Cardiac muscle cell (in vitro differentiated cells and primary cell): ENCODE measurements at places on chromosomes 4 and X.

- peak; percentile 12 for DNase-seq
Observed at GRCh38 chr4:182143086-182143821, 99.9 kb upstream of the TENM3 start.

DNA sequence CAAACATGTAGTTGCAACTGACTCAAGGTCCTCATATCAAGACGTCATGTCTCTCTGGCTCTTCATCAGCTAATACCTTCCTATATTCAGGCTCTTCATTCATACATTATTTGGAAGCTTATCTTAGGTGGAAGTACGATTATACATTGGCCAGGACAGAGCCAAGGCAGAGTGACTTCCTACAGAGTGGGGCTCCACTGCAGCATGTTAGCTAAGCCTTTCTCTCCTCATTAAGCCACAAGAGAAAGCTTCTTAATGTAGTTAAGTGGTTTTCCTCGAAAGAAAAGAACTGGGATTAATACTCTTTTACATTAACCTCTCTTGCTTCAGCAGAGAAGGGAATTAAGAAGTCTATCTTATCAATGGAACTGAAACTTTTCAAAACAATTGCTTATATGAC lies 15.0 kb downstream of the C4orf33 start:
- no peak for DNase-seq

GRCh38 chrX:153381684-153382532 lies 19.2 kb downstream of the PNMA6E start:
- DNase-seq = peak; percentile 78

DNA sequence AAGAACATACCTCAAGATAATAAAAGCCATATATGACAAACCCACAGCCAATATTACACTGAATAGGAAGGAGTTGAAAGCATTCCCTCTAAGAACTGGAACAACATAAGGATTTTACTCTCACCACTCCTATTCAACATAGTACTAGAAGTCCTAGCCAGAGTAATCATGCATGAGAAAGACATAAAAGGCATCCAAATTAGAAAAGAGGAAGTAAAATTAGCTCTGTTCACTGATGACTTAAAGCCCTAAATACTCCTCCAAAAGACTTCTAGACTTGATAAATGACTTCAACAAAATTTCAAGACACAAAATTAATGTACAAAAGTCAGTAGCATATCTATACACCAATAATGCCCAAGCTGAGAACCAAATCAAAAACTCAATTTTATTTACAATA lies 235.7 kb downstream of the NKX6-1 start:
- no peak for DNase-seq

DNA sequence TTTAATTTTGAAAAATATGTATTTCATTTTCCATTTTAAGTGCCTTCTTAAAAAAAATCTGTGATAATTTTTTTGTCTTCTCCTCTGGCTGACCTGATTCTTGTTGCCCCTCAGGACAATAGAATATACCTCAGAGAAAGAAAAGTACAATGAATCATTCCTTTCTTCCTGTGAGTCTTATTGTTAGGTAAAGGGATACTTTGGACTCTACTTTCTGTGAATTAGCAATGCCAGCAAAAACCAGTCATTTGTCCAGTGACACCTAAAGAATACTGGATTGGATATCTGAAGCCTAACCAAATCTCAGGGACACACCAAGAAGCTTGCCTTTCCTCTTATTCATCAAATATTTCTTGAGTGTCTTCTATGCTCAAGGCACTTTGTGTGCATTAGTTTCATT lies 102.1 kb downstream of the AREG start:
- no peak for DNase-seq

GRCh38 chr4:55947912-55948725 lies 626 bp upstream of the CEP135 start:
- peak; percentile 94 for DNase-seq

GRCh38 chrX:56798339-56798711 lies 69.3 kb downstream of the NBDY start:
- no peak for DNase-seq

DNA sequence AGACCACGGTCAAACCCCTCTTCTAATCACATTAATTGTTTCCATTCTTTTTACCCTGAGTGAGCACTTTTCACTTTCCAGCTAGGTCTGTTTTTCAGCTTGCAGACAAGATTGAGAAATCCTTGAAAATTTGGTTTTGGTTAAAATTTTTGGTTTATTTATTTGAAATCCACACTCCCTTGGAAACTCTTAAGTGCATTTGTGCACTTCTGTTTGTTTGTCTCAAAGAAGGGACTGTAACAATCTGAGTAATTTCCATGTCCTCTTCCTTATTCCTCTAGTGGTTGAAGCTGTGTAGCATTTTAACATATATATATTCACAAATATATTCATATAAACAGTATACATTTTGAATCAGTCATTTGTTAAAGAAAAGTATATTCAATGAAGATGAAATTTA lies 333.3 kb downstream of the ANK2 start:
- no peak for DNase-seq

GRCh38 chrX:9369802-9370291 lies 95.0 kb upstream of the TBL1X start:
- no peak for DNase-seq

DNA sequence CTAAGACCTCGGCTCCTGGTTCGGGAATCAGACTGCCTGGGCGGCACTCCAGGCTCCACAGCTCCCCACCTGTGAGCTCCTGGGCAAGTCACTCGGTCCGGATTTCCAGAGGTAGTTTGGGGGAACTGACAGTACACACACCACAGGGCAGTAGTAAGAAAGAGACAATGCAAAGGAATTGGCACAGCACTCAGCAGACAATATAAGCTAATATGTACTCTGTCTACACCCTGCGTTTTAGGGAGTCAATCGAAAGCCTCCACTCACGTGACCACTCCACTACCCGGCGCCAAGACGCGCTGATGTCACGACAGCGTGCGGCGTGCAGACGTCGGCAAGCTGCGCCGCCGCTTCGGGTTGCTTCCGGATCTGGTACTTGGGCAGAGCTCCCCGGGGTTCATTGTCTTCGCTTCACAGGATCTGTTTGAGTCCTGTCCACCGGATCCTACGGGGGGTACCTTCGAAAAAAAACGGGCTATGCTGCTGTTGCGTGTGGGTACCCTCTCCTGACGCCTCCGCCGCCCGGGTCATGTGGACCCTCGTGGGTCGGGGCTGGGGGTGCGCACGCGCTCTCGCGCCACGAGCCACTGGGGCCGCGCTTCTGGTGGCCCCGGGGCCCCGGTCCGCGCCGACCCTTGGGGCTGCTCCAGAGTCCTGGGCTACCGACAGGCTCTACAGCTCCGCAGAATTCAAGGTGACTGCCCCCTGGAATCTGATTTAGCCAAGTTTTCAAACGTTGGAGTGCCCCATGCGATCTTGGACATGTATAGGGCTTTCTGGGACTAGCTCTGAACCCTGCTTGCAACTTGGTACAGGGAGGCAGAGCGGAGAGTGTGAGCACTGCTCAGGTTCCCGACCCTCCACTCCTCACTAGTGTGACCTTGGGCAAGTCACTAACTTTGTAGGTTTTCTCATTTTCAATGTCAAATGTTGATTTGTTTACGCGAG lies at the start of gene GUF1:
TSS of gene GUF1 (plus strand) at position 327 of the 948 bp plus-strand sequence. CDS start at position 530, 203 bp downstream.
- peak; percentile 93 for DNase-seq

- no peak for DNase-seq
Observed at GRCh38 chr4:141074098-141074878, 59.0 kb downstream of the RNF150 start.

DNA sequence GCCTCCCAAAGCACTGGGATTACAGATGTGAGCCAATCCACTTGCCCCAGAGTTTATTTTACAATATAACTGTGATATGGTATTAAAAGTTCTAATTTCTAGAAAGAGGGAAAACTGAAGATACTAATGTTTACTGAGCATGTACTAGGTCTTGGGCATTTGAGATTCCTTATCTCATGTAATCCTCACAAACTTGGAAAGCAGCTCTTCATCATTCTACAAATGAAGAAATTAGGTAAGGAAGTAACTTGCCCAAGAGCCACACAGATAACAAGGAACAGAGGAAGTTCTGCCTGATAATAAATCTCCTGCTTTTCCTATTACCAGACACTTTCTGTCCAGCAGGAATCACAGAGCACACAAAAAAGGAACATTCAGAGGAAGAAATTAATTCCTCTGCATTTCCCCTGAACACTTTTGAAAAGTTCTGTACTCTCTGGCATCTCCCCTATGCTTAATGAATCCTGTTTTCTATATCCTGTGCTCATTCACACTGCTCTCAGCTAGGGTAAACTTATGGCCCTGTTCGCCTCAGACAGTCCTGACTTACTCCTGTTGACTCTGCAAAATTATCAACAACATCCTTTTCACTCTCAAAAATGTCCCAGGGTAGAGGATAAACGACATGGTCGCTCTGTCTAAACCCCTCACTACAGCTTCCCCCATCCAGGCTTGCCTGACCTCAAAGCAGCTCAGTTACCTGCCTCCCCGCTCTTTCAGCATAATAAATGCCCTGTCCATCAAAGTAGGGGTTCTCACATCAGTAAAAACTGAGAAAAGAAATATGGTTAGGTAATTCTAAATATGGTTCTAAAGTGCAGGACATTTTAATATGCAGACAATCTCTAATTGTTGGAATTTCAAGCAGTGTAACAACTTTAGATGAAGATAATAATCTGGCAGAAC lies 13.6 kb downstream of the SH3RF1 start:
- peak; percentile 34 for DNase-seq

GRCh38 chr4:52192721-52193135 lies 141.6 kb downstream of the SPATA18 start:
- DNase-seq = peak; percentile 15

DNA sequence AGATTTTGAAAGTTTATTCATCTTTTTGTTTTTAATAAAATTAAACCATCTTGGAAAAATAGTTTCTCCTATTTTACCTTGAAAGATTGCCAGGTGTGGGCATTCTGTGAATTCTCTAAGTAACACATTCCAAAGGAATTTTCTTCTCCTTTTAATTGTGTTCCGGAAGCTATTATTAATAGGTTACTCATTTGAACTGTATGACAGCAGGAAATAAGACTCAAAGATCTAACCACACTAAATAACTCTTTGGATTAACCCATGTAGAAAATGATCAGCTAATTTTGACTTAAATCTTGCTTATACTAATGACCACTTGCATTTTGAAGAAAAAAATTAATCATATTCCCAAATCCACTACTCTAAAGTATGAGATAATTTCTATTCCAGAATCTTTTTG lies 17.6 kb upstream of the CCNI start:
- no peak for DNase-seq

- peak; percentile 51 for DNase-seq
Observed at GRCh38 chr4:81919223-81919622, 447.5 kb upstream of the RASGEF1B start.
